Activated CD4-positive, alpha-beta T cell treated with anti-CD3 and anti-CD28 coated beads for 4 hours (primary cell): ENCODE measurements at places on chromosomes 16 and 17.
A peak's percentile ranks its signal among the peaks of the same experiment; 100 is the strongest.

DNA sequence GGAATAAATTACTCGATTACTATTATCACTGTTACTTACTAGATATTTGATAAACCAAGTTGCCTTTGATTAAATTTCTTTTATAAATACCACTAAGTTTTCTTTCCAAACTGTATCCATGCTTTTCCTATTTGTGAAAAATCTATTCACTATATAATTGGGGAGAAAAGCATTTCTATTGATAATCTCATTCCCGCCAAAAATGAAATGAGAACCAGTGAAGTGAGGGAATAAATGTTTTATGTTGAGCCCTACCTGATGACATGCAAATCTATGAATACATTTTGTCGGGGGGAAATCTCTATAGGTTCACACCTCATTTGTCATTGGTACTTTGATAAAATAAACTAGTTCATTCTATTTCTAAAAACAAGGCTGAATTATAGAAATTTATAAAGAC is 15.7 kb downstream of the BRIP1 start:
- no peak for DNase-seq

DNA sequence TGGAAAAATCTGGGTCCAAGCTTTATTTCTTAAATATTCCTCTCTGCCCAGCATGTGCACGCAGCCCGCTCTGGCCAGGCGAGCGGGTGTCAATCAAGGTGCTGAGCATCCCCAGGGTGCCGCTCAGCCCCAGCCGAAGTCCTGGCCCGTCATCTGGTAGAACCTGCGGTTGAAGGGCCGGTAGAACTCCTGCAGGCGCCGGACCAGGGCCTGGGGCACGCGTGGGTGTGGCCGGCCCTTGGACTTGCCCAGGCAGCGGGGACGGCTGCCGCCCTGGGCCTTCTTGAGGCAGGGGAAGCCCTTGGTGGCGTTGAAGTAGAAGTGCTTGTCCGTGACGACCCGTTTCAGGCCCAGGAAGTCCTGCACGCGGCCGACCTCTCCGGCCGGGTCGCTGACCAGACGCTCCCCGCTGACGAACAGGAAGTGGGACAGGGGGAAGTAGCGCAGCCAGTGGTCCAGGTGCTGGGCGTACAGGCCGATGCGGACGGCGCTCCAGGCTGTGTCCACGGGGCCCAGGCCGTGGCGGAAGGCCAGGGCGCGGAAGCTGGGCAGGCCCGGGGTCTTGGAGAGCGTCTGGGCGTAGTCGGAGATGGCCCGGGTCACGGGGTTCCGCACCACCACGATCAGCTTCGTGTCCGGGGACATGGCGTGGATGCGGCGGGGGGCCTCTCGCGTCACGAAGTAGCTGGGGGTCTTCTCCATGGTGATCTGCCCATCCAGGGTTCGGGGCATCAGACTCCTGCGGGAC is 6.6 kb downstream of the HS3ST6 start:
- DNase-seq = no peak

- no peak for DNase-seq
Measured at GRCh38 chr17:68539548-68540467, 27.6 kb downstream of the PRKAR1A start.

DNA sequence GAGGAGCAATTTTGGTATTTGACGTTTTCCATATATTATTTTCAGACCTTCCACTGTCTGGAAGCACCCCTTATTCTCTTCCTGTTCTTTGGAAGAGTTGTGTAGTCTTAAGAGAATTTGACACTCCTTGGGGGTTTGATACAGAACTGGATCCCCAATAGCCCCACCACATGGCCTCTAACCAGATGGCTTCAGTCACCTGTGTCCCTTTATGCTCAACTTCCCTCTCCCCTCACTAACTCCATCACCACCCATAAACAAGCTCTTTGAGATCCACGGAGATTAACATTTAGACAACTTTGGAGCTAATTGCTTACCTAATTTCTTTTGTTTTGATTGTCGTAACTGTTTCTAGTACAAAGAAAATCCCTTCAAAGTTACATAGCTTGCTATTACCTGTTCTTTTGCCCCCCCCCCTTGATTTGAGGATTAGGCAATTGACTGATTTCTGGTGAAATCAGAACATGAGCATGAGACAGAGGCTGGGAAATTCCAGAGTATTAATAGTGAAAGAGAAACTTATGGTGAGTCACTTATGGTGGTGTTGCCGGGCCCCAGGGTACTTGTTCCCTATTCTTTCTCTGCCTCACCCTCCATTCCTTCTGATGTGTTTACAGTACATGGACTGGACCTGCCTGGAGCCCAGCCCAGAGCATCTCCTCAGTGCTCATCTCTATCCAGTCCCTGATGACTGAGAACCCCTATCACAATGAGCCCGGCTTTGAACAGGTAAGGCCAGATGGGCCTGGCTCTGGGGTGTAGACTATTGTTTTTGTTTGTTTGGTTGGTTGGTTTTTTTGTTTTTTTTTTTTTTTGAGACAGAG is 7.5 kb downstream of the UBE2Z start:
- peak; percentile 53 for DNase-seq

DNA sequence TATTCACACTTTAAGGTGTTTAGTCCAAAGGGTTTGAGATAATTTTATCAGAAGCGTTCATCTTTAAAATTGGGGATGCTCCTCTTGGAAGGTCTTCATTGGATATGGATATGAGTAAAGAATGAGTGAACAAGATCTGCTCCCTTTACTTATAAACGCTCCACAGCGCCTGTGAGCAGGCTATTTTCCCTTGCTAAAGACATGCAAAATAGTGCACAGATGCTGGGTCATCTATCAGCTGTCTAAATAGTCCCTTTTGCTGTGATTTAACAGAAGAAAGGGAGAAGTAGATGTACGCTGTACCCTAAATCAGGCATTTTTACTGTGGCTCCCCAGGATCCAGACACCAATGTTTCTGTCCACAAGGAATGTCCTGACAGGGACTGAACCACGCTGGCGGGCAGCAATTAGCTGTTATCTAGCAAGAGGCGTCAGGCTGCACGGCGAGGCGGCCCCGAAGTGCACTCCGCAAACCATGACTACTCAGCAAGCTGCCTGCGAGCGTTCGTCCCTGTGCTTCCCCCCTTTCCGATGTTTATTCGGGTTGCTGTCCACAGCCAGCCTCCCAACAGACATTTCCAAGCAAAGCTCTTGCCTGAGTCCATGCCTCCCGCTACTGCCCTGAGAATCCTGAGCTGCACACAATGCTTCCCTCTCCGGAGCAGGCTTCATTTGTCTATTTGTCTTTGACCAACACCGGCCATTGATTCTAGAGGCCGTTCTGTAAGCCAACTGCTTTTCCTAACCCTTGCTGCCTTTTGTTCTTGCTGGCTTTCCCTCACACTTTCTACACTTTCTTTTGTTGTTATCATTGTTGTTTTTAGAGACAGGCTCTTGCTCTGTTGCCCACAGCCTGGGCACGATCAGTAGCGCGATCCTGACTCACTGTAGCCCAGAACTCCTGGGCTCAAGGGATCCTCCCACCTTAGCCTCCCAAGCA is 55.7 kb upstream of the CNEP1R1 start:
- no peak for DNase-seq

GRCh38 chr16:84080378-84080777 is 36.4 kb downstream of the MBTPS1 start:
- DNase-seq = no peak

- DNase-seq = peak; percentile 39
Measured at GRCh38 chr16:89722392-89723278, 1.3 kb downstream of the ZNF276 start.

GRCh38 chr16:23516366-23517137 is 6.3 kb upstream of the GGA2 start:
- no peak for DNase-seq

GRCh38 chr17:83176623-83177583 is 97.5 kb downstream of the METRNL start:
- no peak for DNase-seq

DNA sequence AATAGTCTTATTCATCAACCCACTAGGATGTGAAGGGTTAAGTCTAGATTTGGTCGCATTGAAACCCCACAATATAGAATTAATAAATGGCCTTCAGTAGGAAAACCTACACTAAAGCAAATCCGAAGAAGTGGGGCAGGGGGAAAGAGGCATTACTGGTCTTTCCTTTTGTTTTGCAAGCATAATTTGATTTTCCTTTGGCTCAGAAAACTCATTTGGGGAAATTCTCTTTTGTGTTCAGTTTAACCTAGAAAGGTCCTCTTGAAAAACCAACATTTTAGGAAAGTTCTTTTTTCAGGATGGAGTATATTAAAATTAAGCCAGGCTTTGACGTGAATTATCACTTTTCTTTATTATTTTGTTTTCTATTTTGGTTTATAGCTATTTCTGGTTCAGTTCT is 31.7 kb downstream of the ERCC4 start:
- DNase-seq = no peak

- DNase-seq = no peak
Measured at GRCh38 chr17:58086953-58087352, 3.7 kb downstream of the DYNLL2 start.

GRCh38 chr17:32258383-32259140 is 7.1 kb upstream of the RHBDL3 start:
- DNase-seq = no peak

DNA sequence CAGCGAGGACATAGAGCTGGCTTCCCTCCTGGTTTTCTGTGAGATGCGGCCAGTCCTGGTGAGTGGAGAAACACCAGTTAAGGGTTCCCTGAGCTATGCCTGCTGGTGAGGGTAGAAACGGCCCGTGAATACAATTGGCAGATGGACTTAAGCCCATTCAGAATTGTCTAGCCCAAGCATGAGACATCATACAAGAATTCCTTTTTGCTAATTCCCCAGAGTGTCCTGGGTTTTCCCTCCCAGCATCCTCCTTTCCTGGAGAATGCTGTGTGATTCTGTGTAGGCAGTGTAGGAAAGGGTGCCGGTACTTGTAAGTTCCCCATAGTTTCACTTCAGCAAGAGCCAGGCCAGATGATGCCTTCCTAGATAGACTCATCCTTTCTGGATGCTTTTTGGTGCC is 65.1 kb downstream of the SDR42E1 start:
- no peak for DNase-seq
